Upper lobe of left lung (tissue), 6 donors: ENCODE measurements at places on chromosomes 1 and 21. TPM values are rescaled to one million over a fixed set of nuclear protein-coding genes. Genes with fewer than 3 reads are reported as not detected.

The ERICH3 gene
- total RNA-seq = 1.7 TPM

DNA sequence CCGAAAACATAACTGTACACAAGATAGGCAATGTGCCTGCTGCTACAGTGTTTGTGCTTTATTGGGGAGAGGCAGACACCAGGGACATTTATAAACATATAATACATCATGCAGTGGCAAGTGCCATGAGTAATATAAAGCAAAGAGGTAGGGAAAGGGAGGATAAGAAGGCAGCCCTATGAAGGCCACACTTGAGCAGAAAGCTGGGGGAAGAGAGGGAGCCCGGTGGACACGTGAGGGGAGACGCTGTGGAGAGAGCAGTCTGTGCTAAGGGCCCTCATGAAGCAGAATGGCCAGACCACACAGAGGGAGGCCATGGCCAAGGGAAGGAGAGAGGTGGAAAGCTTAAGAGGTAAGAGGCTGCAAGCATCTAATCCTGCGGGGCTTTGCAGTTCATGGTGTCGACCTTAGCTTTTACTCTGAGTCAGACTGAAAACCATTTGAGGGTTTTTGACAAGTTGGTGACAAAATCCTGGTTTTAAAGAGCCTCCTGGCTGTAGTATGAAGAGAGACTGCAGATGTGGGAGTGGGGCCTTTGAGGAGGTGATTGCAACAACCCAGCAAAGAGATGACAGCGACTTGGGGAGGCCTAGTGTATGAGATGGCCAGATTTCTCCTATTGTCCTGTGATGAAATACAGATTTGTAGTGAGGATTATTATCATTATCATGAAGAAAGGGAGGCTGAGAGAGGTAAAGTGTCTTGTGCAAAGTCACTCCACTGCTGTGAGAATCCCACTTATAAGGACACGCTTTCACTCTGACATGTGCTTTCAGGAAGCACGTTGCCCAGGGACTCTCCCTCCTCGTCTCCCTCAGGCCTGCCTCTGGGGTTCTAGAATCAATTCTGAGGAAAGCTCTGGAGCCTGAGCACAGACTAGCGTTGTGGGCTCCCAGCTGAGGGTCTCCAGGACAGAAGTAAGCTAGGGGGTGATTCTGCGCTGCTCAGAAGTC lies 192.9 kb downstream of the RHOU start:
- DNase-seq = no peak
- H3K27ac ChIP-seq = peak overlapping the region; percentile 22
- no peaks in the 10 kb centered on the region for H3K4me1 ChIP-seq
- H3K36me3 ChIP-seq = no peaks in the 10 kb centered on the region
- no peak overlapping the region for H3K4me3 ChIP-seq

- no peaks in the 10 kb centered on the region for H3K27me3 ChIP-seq
- peaks cover 41% of the 10 kb centered on the region for H3K4me1 ChIP-seq
- DNase-seq = no peak
- H3K36me3 ChIP-seq = no peaks in the 10 kb centered on the region
Measured at GRCh38 chr1:54339126-54339525, 67.1 kb downstream of the SSBP3 start.

- peak overlapping the region; percentile 58 for H3K27ac ChIP-seq
- peaks cover 11% of the 10 kb centered on the region for H3K4me1 ChIP-seq
- no peaks in the 10 kb centered on the region for H3K36me3 ChIP-seq
- no peak overlapping the region for H3K4me3 ChIP-seq
- no peaks in the 10 kb centered on the region for H3K27me3 ChIP-seq
- DNase-seq = no peak
Measured at GRCh38 chr21:14592296-14593000, 46.3 kb upstream of the SAMSN1 start.

The HUNK gene
- total RNA-seq = 1.3 TPM

GRCh38 chr1:174671826-174672225 lies 224.1 kb downstream of the GPR52 start:
- H3K4me1 ChIP-seq = no peaks in the 10 kb centered on the region
- H3K4me3 ChIP-seq = no peak overlapping the region
- H3K27ac ChIP-seq = no peak overlapping the region
- no peaks in the 10 kb centered on the region for H3K27me3 ChIP-seq
- DNase-seq = no peak
- H3K36me3 ChIP-seq = no peaks in the 10 kb centered on the region

- no peak for DNase-seq
- H3K4me3 ChIP-seq = no peak overlapping the region
- H3K36me3 ChIP-seq = no peaks in the 10 kb centered on the region
- no peak overlapping the region for H3K27ac ChIP-seq
- no peaks in the 10 kb centered on the region for H3K27me3 ChIP-seq
- H3K4me1 ChIP-seq = no peaks in the 10 kb centered on the region
Measured at GRCh38 chr1:4851385-4852065, 197.1 kb downstream of the AJAP1 start.

The ACBD6 gene
- 24.9 TPM for total RNA-seq

DNA sequence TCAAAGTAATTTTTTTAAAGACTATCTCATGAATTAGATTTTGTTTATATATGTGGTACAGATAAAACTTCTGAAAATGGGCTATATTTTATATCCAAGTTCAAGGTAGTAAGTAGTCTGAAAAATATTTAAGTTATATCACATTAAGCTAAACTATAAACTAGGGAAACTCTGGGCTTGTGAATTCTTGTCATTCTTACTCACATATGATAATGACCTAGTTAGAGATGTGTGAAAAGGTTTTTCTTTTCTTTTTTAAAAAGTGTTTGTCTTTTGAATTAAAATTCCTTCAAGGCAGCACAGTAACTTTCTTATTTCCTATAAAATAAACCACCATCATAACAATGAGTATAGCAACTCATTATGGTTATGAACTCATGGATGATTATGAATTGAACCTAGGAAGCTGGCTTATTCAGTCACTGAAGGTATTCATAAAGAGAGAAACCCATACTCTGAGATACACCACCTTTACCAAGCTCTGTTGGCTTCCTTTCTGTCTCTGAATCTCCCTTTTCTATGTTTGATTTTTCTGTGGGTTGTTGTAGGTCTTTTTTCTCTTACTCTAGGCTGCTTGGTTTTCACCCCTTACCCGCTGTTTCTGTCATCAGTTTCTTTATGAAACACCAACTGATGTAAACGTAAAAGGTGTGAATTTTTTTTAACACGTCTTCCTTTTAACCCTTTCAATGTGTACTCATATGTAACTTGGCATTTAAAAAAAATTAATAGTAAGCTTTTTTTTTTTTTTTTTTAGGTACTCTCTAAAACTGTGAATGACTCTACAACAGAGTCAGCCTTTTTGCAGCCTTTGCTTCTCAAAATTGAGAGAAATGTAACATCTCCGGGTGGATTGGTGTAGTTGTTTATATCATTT lies 25.2 kb downstream of the IL12RB2 start:
- DNase-seq = no peak
- no peaks in the 10 kb centered on the region for H3K27me3 ChIP-seq
